ENCODE measurements at places on chromosomes 11 and 22. TPM values are rescaled to one million over a fixed set of nuclear protein-coding genes. Genes with fewer than 3 reads are reported as not detected.

The PRR33 gene
- total RNA-seq = not detected

The C22orf15 gene
- 3.3 TPM for total RNA-seq

The FZD4 gene
- total RNA-seq = 6.0 TPM

The NNMT gene
- 919 TPM for total RNA-seq

The OR8G1 gene
- total RNA-seq = not detected

The OR52H1 gene
- 0.30 TPM for total RNA-seq

The CCDC88B gene
- total RNA-seq = 1.3 TPM

All from smooth muscle cell of the umbilical artery (primary cell).